ENCODE measurements at places on chromosomes 5 and 9.

DNA sequence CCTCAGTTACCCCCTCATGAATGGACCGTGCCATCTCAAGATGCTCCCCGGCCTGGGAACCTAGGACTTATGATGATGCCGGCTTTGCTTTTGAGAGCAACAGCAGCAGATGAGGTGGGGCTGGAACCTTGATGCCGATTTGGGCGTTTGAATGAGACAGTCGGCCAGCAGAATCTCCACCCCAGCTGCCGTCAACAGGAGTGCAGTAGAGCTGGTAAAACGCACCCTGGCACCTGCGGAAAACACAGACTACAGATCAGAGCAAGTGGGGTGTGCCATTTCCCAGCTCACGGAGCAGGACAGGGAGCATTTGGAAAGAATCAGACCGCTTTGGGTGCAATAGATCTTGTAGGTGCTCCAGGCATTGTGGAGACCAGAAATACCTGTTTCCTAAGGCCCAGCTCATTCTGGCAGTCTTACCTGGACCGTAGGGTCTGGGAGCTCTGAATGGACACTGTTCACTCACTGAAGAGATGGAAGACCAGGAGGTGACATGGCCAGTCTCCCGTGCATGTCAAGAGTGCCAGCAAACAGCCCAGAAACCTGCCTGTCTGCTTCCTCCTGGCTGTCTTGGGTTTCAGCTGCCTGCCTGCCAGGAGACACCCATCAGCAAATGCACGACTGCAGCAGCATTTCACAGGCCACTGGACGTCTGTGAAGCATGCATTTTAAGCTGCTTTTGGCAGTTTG lies 317.7 kb upstream of the IRX4 start:
- no peak overlapping the region for H3K27ac ChIP-seq
- no peaks in the 10 kb centered on the region for H3K27me3 ChIP-seq
- DNase-seq, result peak; percentile 7
- H3K36me3 ChIP-seq, result no peaks in the 10 kb centered on the region
- no peaks in the 10 kb centered on the region for H3K4me1 ChIP-seq

DNA sequence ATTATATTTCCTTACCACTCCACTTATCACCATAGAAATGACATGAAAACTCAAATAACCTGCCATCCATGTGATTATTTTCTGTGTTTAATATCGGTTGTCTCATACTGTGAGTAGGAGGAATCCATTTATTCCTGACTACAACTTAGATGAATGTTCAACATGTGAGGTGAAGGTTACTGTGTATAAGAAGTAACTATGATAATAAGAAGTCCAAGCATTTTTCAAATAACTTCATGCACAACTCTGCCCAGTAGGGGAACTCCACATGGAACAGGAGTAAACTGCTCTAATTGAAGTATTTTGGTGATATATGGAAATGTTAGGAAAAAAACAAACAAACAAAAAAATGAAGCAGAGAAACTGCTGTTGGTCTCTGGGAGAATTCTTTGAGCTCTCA lies 447.5 kb upstream of the GRIN3A start:
- H3K4me3 ChIP-seq, result no peak overlapping the region
- no peaks in the 10 kb centered on the region for H3K36me3 ChIP-seq
- H3K27ac ChIP-seq, result no peak overlapping the region
- DNase-seq, result no peak

- H3K36me3 ChIP-seq, result no peaks in the 10 kb centered on the region
- no peak for DNase-seq
Observed at GRCh38 chr5:153157156-153157555, 333.3 kb upstream of the GRIA1 start.

GRCh38 chr5:134545070-134545868 lies 19.8 kb downstream of the JADE2 start:
- H3K4me1 ChIP-seq, result peaks cover 6% of the 10 kb centered on the region
- H3K36me3 ChIP-seq, result no peaks in the 10 kb centered on the region
- no peak overlapping the region for H3K4me3 ChIP-seq
- DNase-seq, result peak; percentile 50
- H3K27ac ChIP-seq, result peak overlapping the region; percentile 22
- H3K27me3 ChIP-seq, result no peaks in the 10 kb centered on the region

- H3K27me3 ChIP-seq, result peaks cover 2% of the 10 kb centered on the region
- H3K36me3 ChIP-seq, result no peaks in the 10 kb centered on the region
- no peak for DNase-seq
- H3K4me1 ChIP-seq, result no peaks in the 10 kb centered on the region
- H3K27ac ChIP-seq, result no peak overlapping the region
Observed at GRCh38 chr5:73388306-73388684, 60.3 kb downstream of the FOXD1 start.

- no peaks in the 10 kb centered on the region for H3K4me1 ChIP-seq
- no peak overlapping the region for H3K27ac ChIP-seq
- H3K36me3 ChIP-seq, result no peaks in the 10 kb centered on the region
- no peaks in the 10 kb centered on the region for H3K27me3 ChIP-seq
Observed at GRCh38 chr5:85320495-85320894, 935.8 kb upstream of the EDIL3 start.

GRCh38 chr9:38357350-38358114 lies 35.0 kb upstream of the ALDH1B1 start:
- no peak for DNase-seq
- no peaks in the 10 kb centered on the region for H3K36me3 ChIP-seq
- H3K27ac ChIP-seq, result no peak overlapping the region
- H3K4me3 ChIP-seq, result no peak overlapping the region

DNA sequence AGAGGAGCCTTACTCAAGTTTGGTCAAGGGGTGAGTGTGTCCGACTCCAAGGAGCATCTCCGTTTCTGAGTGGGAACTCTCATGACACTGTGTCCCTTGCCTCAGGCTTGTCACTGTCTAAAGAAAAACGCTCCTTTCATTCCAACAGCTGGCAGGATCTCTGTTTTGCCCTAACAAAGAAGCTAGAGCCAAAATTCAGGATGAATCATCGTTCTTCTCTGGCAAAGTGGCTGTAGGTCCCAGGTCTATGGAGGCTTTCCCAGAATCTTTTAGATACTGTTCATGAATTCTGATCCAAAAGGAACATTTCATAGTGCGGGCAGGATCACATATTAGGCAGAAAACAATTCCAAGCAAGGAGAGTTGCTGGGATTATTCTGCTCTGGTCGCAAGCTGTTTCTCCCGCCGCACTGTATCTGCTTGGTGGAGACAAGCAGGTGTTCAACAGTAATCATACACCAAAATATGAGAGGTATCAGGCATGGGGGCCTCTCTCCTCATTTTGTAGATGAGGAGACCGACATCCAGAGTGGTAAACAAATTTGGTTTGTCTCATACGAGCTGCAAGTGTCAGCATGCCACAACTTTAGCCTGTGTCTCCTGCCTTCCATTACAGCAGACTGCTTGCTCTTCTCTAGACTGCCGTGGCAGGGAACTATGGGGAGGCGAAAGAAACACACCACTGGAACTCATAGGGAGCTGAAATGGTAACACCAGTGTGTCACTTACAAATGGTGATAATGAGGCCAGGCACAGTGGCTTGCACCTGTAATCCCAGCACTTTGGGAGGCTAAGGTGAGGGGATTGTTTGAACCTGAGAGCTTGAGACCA lies 72.6 kb downstream of the ENTREP1 start:
- no peak overlapping the region for H3K4me3 ChIP-seq
- H3K27me3 ChIP-seq, result no peaks in the 10 kb centered on the region
- no peak overlapping the region for H3K27ac ChIP-seq
- DNase-seq, result no peak

DNA sequence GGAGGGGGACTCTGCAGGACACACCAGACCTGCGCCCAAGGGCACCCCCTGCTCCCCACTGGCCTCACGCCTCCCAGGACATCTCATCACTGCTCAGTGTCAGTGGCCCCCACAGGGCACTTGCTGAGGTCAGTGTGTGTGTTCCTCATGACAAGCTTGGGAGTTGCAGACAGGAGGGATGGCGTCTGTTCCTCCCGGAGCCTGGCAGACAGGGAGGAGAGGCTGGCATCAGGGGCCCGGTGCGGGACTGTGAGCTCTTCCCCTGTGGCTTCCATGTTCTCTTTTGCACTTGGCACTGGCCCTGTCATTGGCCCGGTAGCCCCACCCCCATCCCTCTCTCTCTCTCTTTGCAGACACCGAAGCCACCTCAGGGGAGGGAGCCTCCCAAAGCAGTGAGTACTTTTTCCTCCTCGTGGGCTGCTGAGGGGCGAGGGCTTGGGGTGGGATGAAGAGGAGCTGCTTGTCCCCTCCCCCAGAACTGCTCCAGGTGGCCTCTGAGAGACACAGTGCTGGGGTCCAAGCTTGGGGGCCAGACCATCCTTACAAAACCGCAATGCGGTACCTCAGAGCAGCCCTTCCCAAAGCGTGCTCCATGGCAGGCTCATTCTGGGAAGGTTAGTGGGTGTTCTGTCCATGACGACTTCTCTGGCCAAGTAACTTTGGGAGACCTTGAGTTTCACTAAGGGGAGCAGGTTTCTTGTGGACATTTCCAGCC lies 75.7 kb downstream of the AMBP start:
- peak; percentile 12 for DNase-seq
- H3K36me3 ChIP-seq, result no peaks in the 10 kb centered on the region
- no peak overlapping the region for H3K27ac ChIP-seq
- no peaks in the 10 kb centered on the region for H3K27me3 ChIP-seq

DNA sequence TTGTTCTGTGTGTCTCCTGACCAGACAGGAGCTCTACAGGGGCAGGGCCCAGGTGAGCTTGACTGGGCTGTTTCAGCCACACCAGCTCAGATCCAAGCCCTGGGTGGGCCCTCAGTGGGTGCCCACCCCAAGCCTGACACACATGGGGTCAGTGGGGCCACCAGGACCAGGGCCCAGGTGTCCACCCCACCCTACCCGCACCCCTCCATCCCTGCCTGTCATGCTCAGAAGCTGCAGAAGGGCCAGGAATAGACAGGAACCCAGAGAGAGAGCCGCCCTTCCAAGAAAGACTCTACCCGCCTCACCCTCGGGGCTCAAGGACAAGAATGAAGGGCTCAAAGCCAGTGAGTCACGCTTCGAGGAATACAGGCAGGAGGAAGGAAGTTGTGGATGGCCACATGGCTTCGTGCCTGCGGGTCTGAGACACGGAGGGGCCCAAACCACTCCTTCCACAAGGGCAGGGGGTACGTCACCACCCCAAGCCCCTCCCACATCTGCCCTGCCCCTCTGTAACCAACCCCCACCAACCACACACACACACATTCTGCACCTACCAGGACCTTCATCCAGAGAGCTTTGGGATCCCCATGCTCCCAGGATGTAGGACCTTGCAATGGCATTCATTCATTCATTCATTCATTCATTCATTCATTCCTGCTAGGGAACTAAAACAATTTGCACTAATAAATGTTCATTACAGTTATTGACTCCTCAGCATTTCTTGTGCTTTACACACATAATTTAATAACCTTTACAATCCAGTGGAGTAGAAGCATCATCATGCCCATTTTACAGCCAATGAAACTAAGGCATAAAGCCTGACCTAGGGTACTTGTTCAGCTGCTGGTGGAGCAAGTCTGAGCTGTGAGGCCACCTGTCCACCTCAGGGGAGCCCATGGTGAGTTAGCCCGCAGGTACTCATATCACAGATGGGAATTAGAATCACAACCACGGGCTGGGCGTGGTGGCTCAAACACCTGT lies 55.9 kb upstream of the STXBP1 start:
- H3K27ac ChIP-seq, result peak overlapping the region; percentile 81
- DNase-seq, result peak; percentile 78
- H3K4me1 ChIP-seq, result peaks cover 44% of the 10 kb centered on the region
- H3K4me3 ChIP-seq, result no peak overlapping the region

GRCh38 chr9:4160249-4160648 lies 139.6 kb downstream of the GLIS3 start:
- H3K4me3 ChIP-seq, result no peak overlapping the region
- no peak overlapping the region for H3K27ac ChIP-seq
- H3K27me3 ChIP-seq, result no peaks in the 10 kb centered on the region
- H3K36me3 ChIP-seq, result no peaks in the 10 kb centered on the region
- H3K4me1 ChIP-seq, result no peaks in the 10 kb centered on the region

DNA sequence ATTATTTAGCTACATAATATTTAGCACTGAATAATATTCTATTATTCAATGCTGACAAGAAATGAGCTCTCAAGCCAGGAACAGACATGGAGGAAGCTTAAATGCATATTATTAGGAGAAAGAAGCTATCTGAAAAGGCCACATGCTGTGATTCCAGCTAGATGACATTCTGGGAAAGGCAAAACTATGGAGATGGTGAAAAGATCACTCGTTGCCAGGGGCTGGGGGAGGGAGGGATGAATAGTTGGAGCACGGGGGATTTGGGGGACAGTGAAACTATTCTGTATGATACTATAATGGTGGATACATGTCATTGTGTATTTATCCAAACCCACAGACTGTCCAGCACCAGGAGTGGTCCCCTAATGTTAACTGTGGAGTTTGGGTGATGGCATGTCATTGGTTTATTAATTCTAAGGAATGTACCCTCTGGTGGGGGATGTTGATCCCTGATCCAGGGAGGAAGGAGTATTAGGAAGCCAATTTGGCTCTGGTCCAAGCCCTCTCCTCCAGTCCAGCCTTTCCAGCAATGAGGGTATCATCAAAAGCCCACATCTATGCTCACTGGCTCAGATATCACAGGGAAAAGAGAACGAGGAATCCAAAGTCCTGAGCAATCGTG lies 162.5 kb downstream of the COL23A1 start:
- H3K27me3 ChIP-seq, result no peaks in the 10 kb centered on the region
- H3K27ac ChIP-seq, result no peak overlapping the region
- H3K4me1 ChIP-seq, result no peaks in the 10 kb centered on the region
- H3K36me3 ChIP-seq, result no peaks in the 10 kb centered on the region

DNA sequence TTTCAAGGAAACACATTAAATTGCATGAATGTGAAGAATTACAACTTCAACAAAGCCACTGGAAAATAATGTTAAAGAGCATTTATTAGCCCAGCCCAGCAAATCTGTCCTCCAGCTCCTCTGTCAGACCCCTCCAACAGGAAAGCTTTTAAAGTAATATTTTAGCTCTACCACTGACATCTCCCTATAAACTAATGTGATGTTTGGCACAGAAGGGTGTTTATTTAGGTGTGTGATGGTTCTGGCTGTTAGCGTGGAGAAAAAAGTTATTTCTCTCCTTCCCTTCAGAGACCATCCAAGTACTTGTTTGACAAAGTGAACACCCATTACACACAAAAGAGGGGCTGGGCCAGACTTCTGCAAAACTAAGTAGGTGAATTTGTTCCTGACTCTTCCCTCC lies 111.9 kb upstream of the TARS1 start:
- no peaks in the 10 kb centered on the region for H3K36me3 ChIP-seq
- H3K27ac ChIP-seq, result no peak overlapping the region
- no peaks in the 10 kb centered on the region for H3K4me1 ChIP-seq

- no peaks in the 10 kb centered on the region for H3K36me3 ChIP-seq
- H3K4me3 ChIP-seq, result peak overlapping the region; percentile 72
- H3K27ac ChIP-seq, result peak overlapping the region; percentile 94
- peaks cover 9% of the 10 kb centered on the region for H3K4me1 ChIP-seq
Observed at GRCh38 chr5:74640954-74641734, 616 bp upstream of the ENC1 start.

GRCh38 chr9:116154334-116154975 lies 864 bp downstream of the PAPPA start:
- H3K36me3 ChIP-seq, result no peaks in the 10 kb centered on the region
- peak overlapping the region; percentile 60 for H3K27ac ChIP-seq
- H3K27me3 ChIP-seq, result peaks cover 30% of the 10 kb centered on the region
- no peaks in the 10 kb centered on the region for H3K4me1 ChIP-seq

GRCh38 chr9:97848215-97848479 lies 4.9 kb upstream of the FOXE1 start:
- no peaks in the 10 kb centered on the region for H3K36me3 ChIP-seq
- no peak for DNase-seq
- H3K4me3 ChIP-seq, result no peak overlapping the region

GRCh38 chr9:132187121-132187620 lies 25.3 kb downstream of the NTNG2 start:
- DNase-seq, result no peak
- H3K27me3 ChIP-seq, result peaks cover 13% of the 10 kb centered on the region
- H3K36me3 ChIP-seq, result no peaks in the 10 kb centered on the region
- no peak overlapping the region for H3K4me3 ChIP-seq
- no peak overlapping the region for H3K27ac ChIP-seq

GRCh38 chr5:158406884-158407823 lies 548.2 kb upstream of the CLINT1 start:
- H3K4me3 ChIP-seq, result no peak overlapping the region
- no peaks in the 10 kb centered on the region for H3K27me3 ChIP-seq
- no peaks in the 10 kb centered on the region for H3K4me1 ChIP-seq
- H3K36me3 ChIP-seq, result no peaks in the 10 kb centered on the region

Measured in colonic mucosa (tissue), 4 donors.